ENCODE measurements at places on chromosomes 3 and 15.

DNA sequence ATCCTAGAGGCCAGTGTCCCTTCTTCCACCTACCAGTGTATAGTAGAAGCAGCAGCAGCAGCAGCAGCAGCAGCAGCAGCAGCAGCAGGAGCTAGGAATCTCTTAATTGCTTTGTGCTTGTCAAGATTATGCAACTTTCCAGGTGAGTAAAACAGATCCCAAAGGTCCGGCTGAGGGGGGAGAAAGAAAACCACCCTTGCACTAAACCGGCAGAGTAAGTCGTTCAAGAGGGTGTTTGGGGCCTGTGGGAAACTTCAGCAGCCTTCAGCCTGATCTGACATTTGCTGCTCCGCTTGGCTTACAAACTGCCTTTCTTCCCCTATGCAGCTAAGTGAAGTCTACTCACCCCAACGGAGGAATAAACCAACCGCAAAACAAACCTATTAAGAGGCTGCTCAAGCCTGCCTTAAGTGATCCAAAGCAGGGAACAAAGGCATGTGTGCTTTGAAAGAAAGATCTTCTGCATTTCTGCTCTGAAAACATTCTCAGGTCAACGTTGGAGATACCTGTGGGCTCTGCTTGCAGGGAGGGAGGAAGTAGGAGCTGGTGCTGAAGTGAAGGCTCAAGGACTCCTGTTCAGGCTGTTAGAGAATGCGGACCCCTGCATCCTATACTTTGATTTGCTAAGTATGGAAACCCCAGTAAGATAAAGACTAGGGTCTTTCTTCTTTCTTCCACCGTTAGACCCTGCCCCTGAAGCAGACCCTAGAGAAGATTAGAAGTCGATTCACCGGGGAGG, 35.7 kb upstream of the DLG1 start:
- no peak for DNase-seq

DNA sequence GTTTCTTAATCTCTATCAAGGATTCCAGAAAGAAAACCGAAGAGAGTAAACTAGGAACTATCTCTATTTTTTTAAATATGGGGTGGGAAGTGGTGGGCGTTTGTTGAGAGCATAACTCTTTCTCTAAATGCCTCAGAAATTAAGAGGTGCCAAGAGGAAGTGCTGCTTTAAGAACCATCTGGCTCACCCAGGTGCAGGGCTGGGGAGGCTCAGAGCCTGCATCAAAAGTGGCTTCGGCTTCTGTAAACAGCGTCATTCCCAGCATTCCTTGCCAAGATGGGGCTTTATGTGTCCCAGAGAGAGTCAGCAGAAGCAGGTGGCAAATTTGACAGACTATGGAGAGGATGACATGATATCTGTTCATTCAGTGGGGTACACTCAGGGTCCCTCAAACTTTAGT, 123.3 kb upstream of the BFSP2 start:
- no peak for DNase-seq

DNA sequence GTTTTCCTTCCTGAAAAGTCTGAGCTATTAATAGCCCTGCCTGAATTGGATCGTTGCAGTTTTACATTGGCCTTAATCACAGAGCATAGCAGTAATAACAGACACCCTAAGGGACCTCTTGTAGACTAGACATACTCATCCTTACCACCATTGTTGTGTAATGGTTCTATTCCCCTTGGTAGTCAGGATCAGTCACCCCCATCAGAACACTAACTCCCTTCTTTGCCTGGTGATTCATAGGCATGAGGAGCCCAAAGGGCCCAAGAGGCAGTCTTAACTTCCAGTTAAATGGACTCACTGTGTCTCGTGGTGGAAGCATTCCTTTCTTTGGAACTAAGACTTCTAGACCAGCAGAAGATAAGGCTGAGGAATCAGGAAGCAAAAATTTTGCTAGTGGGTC, 20.2 kb downstream of the CGGBP1 start:
- no peak for DNase-seq

DNA sequence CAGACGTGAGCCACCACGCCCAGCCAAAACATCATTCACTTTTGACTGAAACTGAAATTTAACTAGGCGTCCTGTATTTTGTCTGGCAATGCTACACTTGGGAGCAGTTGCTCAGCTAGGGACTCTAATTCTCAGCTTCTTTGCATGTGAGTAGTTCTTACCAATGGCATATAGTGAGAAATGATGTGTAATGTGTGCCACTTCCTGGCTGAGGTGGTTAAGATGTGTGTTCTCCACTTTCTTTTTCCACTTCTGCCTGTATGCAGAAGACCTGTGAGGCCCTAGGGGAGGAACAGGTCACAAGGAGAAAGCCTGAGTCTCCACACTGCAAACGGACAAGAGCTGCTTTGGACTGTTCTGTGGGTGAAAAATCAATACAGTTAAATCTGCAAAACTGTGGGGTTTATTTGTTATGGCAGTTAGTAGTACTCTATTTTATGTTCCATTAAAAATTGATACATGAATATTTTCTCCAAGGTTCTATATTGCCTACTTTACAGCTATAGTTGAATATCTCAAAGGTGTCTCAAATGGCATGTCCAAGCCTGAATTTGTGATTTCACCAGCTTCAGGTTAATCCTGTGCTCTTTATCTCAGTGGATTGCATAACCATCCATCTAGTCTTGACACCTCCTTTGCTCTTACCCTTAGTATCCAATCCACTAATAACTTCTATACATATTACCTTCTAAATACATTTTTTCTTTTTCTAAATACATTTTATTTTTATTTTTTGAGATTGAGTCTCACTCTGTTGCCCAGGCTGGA, 59.3 kb downstream of the NR1D2 start:
- DNase-seq, result no peak

DNA sequence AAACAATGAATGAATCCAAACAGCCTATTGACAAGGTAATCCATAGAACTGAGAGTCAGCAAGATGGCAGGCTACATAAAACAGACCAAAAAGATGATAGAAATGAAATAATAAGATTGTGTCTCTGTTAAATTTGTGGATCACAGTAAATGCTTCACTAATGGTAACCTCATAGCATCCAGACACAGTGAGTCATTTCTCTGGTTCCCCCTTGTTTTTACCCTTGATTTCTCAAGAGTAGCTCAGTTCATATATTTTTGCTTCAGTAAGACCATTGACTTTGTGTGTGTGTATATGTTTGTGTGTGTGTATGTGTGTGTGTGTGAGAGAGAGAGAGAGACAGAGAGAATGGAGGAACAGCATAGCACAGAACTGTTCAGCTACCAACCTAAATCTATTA, 546.9 kb downstream of the RBMS3 start:
- no peak for DNase-seq

- no peak for DNase-seq
These were observed 160.5 kb upstream of the NR2E3 start for GRCh38 chr15:71649894-71650293.

GRCh38 chr15:93033434-93034045, 55.5 kb downstream of the RGMA start:
- no peak for DNase-seq

GRCh38 chr15:92294759-92295158, 98.9 kb upstream of the ST8SIA2 start:
- DNase-seq, result no peak

DNA sequence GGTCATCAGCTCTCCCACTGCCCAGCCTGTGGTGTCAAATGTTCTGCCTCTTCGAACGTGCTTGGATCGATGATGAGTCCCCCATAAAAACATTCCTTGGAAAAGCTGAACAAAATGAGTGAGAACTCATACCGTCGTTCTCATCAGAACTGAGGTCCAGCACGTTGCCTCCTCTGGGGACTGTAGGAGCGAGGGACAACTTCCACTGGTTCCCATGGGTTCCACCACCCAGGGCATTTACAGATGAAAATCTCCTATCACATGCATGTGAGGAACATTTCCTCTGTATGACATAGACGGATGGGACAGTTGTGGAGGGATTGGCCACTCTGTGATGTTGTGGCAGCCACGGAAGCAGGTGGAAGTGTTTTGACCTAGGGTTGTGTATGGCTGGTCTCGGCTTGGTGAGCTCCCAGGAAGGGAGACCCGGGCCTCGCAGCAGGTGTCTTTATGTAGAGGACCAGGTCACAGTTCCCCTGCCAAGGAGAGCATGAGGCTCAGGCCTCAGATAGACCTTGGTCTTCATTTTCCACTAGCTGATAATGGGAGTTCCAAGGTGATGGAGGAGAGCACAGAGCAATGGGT, 113.0 kb downstream of the SNRPN start:
- DNase-seq, result no peak

DNA sequence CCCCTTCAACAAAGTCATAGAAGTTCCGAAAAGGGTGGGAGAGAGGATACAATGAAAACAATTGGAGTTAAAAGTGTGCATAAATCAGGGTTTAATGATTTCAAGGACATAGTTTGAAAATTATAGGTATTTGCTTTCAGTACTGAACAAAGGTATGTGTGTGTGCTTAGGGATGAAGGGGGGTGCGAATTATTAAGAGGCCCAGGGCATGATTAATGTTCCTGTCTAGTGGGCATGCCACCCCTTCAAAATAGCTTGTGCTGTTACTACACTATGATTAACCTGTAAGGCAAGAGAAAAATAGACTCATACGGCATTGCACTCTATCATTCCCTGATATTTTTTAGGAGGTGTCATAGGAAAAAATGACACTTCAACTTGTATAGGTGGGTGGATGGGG, 731.6 kb downstream of the NAALADL2 start:
- DNase-seq, result no peak

- DNase-seq, result no peak
These were observed 137.9 kb downstream of the UACA start for GRCh38 chr15:70625438-70625837.

GRCh38 chr3:113844622-113845222, 6.1 kb downstream of the GRAMD1C start:
- no peak for DNase-seq

- DNase-seq, result no peak
These were observed 27.3 kb downstream of the DUT start for GRCh38 chr15:48358229-48359152.

GRCh38 chr3:4772171-4772804, 206.9 kb upstream of the BHLHE40 start:
- DNase-seq, result no peak
